ENCODE measurements at places on chromosomes 11 and 22.

DNA sequence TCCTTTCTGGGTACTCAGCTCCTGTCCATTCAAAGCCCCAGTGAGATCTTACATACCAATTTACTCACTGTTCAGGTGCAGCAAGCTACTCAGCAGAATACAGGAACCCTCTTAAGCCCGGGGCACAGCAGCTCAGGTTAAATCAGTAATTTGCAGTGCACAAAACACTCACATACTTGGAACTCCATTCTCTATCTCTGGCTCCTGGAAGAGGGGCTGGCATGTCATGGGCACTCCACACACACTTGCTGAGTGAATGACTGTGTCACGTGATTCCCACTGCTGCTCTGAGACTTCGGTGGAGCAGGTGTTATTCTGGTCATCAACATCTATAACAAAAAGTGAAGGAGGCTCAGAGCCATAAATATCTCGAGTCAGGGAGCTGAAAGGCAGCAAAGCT is 157.3 kb upstream of the BDNF start:
- no peak for DNase-seq

GRCh38 chr11:128888034-128888985 is 2.8 kb upstream of the KCNJ5 start:
- no peak for DNase-seq

DNA sequence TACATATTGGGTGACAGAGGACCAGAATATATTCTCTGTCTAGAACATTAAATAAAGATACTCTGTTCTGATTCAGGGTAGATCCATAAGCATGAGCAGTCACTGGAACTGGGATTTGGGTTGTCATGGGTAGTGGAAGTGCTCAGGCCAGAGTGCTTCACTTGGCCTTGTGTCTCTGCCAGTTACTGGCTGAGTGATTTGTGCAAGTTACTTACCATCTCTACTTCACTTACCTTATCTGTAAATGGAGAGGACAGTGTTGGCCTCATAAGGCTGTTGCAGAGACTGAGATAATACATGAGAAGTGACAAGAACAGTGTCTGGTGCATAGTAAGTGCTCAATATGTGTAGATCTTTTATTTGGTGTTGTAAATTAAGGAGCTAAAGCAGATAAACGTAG is 17.6 kb downstream of the ATXN10 start:
- no peak for DNase-seq

DNA sequence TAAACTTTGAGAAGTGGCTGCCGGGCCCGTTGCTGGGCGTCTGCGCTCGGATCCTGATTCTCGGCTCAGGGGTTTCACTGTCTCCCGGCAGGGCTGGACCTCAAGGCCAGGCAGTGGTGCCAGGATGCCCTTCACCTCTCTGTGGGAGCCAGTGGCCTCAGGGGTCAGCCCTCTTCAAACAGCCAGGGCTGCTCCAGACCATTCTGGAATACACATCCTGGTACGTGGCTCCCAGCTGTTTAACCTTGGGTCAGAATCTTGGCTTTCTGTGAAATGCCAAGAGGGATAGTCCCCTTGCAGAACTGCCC is 70.5 kb downstream of the MPPED1 start:
- DNase-seq, result no peak

DNA sequence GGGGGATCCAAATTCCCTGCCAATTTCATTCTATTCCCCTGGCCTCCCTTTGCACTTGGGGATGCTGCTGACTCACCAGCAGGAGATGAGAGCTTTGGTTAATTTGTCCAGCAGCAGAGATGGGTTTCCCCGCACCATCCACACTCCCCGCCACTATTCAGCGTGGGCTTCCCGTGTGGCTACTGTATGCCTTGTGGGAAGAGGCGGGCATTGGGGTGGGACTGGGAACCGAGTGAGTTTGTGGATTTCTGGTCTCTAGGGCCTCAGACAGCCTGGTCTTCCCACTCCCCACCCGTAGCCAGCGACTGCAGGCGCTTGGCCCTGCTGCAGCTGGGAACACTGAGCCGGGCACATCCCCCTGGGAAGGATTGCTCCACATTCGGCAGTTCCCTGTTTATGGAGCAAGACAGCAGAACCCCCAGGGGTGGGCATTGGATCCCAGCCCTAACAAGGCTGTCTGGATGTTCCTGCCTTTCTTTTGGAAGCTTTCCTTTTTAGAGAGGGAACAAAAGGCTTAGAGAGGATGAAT is 23.4 kb downstream of the KIAA1671 start:
- DNase-seq, result no peak

DNA sequence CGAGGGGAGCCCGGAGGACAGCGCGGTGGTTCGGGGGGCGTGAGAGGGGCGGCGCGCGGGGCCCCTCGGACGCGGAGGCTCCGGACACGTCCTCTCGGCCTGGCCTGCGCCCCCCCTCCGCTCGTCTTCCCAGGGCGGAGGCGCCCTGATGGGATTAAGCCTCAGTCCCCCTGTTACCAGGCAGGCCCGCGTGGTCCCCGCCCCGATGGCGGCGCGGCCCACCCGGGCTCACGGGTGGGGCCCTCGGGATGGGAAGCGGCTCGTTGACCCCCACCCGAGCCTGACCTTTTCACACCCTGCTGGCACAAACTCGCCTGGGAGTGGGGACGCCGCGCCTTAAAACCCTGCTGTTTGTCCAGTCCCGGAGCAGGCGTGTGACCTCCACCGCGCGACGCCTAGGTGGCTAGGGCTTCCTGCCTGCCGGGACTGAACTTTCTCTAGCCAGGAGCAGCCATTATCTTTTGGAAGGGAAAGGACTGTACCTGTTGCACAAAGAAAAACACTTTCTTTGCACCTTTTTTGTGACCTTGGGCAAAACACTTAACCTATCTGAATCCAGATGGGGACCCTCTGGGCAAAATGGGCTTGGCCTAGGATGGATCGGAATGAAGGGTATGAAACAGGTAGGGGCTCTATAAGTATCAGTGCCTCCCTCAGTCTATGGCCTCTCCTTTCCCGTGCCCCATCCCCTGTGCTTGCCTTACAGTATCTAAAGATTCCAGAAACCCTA is 1.0 kb downstream of the KIAA1671 start:
- DNase-seq, result no peak

- no peak for DNase-seq
These were observed 18.0 kb upstream of the DRD2 start for GRCh38 chr11:113493206-113493605.

GRCh38 chr11:108624196-108624925 is 30.8 kb upstream of the EXPH5 start:
- DNase-seq, result no peak

DNA sequence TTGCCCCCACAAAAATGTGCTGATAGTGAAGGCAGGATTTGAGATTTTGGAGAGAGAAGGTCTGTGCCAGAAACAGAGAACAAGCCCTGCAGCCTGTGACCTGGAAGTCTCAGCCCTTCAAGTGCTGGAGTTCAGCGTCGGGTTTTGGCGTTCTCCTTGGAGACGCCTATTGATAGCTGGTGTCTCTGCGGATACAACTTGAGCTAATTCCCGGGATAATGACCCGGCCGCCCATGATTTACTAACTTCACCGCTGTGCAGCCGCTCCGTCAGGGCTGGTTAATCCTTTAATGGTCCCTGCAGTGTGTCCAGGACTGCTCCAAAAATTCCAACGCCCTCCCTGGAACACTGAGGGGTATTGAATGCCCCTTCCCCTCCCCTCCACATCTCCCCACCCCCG is 76.6 kb downstream of the WT1 start:
- no peak for DNase-seq

DNA sequence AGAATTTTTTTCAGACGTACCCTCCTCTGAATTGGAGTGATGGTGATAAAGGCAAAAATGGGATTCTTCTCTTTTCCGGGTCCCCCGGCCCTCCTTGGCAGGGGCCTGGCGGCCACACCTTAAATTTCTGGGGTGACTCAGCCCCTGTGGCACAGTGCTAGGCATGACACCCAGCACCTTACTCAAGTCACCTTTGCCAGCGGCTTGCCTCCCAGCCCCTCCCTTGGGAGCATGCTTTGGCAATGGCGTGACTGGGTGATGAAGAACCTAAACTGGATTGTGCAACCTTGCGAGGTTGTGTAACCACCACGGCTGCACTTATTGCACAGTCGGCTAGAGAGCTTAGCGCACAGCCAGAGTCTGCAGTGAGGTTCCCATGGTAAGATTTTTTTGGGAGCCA is 16.2 kb upstream of the LDLRAD3 start:
- no peak for DNase-seq

- no peak for DNase-seq
These were observed 114.6 kb downstream of the NECTIN1 start for GRCh38 chr11:119614222-119615002.

GRCh38 chr11:38582756-38583155 is 1984.7 kb upstream of the RAG2 start:
- DNase-seq, result no peak

- DNase-seq, result no peak
These were observed 1513.6 kb downstream of the BRD1 start for GRCh38 chr22:48314073-48314472.

- no peak for DNase-seq
These were observed 8.7 kb downstream of the ME3 start for GRCh38 chr11:86663761-86664160.

GRCh38 chr11:107564877-107565218 is 687 bp downstream of the ALKBH8 start:
- no peak for DNase-seq

GRCh38 chr22:30968015-30968923 is at the start of gene MORC2:
Gene MORC2, minus strand, starts transcription at chr22:30968774. Its CDS starts 885 bp downstream, at chr22:30967889.
- DNase-seq, result no peak

- no peak for DNase-seq
These were observed 6.1 kb downstream of the NUP50 start for GRCh38 chr22:45169591-45170466.

GRCh38 chr22:40310081-40310767 is 36.1 kb upstream of the ADSL start:
- DNase-seq, result no peak

GRCh38 chr11:96267001-96267495 is 75.9 kb downstream of the MAML2 start:
- no peak for DNase-seq

DNA sequence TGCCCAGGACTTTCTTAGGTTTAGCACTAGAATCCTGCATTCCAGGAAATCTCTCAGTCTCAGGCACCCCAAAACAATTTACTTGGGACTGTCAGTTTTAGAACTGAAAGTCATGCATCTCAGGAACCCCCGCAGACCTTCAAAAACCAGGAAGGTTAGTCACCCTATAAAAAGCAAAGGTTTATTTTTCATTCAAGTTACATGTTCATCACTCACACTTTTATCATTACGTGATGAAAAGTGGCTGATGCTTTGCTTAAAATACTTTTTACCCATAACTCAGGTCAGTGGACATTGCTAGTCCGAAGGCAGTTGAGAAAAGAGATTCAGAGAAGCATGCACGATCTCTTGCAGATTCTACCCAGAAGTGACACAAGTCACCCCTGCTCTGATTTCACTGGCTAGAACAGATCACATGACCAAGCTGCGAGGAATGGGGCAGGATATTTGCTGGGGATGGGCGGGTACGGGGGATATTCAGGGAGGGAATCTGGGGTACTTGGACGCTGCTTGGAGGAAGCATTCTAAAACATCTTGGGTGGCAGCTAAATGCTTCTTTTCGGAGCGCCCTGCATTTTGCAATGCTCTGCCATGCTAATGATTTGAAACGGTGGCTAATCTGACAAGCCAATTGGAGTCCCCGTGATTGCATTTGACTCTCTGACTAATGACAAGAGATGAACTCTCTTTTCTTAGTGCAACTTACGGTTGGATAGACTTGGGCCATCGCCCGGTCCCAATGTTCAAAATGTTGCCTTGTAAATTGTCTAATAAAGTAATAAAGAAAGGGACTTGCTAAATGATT is 110.2 kb downstream of the MIAT start:
- no peak for DNase-seq

- DNase-seq, result no peak
These were observed 12.8 kb downstream of the BMAL1 start for GRCh38 chr11:13290221-13290980.

DNA sequence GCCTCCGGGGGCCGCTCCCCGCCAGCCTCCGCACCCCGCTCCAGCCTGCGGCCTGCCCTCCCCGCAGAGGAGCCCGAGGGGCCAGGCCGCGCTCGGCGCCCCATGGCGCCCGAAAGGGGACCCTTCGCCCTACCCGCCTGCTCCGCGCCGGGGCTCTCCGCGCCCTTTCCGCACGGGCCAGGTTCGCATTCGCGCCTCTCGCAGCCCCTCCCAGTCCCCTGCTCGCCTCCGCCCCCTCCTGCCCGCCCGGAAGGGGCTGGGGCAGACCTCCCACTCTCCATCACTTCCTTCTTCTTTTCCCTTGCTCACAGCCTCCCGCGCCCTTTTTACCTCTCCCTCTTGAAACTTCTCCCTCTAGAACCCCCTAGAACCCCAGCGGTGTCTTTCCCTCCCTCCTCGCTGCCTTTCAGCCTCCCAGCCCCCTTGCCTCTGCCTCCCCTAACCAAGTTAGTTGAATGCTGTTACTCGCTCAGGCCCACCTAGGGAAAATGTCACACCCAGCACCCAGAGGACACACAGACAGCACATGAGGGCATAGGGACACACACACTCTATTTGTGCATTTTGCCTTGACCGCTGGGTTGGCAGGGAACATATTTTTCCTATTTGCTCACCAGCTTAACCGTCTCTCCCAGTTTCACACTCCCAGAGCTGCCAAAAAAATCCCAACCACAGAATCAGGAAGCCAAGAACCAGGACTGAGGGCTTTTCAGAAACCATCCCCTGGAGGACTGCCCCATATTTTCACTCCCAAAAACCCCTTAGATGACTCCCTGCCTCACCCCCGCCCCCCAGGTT is at the start of gene SLC43A3:
Gene SLC43A3, minus strand, starts transcription at position 193 of the 798 bp plus-strand sequence. CDS start 949 bp downstream, outside the sequence.
- DNase-seq, result peak; percentile 34

GRCh38 chr11:73296501-73297230 is 11.4 kb upstream of the ARHGEF17 start:
- no peak for DNase-seq

Measured in effector CD4-positive, alpha-beta T cell (primary cell).